ENCODE measurements at places on chromosomes 12 and 14.

DNA sequence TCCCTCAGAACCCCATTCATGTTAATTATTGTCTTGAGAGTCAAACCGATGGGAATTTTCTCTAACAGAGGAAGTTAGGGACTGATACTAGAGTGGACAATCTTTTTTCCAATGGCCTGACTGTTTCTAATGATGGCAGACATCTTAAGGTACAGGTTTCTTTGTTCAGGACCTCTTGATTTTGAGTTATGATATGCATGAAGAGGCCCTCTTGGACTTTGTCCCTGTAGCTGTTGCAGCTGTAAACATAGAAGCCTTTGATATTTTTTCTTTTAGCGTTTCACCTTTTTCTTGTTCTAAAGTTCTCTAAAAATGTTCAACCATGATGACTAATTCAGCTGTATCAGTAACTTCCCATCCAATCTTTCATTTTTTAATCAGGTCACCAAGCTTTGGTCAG lies 53.0 kb downstream of the LGR5 start:
- no peak for DNase-seq

DNA sequence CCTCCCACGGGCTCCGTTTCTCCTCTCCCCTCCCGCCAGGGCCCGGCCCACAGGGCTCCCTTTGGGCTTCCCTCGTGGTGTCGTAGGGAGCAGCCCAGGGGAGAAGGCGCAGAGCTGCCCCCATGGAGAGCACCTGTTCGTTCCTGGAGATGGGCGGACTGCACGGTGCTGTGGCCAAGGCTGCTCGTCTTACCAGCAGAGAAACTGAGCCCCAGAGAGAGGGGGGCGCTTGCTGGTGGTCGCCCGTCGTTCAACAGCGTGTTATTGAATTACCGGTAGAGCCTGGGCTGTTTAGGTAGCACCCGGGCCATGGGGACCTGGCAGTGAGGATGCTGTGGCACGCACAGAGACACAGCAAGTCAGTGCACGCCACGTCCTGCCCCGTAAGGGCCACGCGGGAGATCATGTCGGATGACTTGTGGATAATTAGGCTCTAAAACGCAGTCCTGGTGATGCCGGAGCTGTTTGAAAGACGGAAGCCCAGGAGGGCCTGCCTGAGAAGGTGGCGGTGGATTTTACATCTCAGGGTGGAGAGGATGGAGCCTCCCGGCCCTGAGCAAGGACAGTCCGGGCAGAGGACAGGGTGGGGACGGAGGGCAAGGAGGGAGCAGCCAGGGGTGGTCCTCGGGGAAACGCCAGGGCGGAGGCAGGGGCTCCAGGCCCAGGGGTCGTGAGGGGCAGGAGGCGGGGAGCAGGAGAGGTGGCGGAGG lies 134.4 kb downstream of the ADGRD1 start:
- DNase-seq, result no peak

GRCh38 chr14:61188978-61189808 lies 91.9 kb downstream of the TMEM30B start:
- DNase-seq, result peak; percentile 40

DNA sequence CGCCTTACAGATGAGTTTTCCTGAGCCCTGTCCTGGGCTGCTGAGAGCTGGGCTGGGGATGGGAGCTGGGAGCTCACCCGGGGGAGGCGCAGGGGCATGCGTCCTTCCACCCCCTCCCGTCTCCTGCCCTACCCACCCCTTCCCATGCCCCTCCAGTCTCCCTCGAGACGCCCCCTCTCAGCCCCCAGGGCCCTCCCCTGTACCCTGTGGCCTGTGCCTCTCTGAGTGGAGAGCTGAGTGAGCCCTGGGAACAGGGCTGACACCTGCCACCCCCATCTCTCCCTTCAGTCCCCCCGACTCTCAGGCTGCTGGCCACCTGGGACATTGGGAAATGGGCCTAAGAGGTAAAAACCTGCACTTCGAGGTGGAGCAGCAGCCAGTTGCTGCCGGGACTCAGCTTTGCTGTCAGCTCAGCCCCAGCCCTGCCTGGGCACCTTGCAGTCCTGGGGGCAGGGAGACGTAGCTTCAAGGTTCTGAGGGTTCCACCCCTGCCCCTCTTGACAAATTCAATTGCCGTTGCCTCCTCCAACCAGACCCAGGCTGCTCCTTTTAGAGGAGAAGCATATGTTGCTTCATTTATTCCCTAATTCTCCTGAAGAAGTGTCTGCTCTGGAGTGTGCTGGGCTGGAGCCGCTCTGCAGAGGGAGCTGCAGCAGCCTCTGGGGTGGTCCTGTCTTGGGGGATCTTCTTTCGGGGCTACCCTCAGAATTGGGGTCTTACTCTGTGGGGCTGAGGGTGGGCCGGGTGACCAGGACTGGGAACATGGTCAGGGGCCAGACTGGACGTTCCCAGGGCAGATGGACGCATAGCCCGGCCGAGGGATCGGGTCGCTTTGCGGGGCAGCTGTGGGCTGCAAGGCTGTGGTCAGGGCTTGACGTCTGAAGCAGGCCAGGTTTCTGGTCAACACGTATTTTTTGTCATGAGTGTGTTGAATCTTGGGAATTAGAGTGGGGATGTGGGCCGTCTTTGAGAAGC lies 141.4 kb downstream of the ADGRD1 start:
- DNase-seq, result no peak

- DNase-seq, result no peak
Observed at GRCh38 chr12:71896205-71896882, 42.3 kb upstream of the TPH2 start.

Data from Caco-2 (cell line).